Mesothelial cell of epicardium (in vitro differentiated cells): ENCODE measurements at places on chromosomes 4 and X.
A peak's percentile ranks its signal among the peaks of the same experiment; 100 is the strongest.

- H3K4me1 ChIP-seq: no peaks in the 10 kb centered on the region
- H3K4me3 ChIP-seq: no peak overlapping the region
- no peak overlapping the region for H3K27ac ChIP-seq
- peaks cover 82% of the 10 kb centered on the region for H3K36me3 ChIP-seq
- H3K27me3 ChIP-seq: no peaks in the 10 kb centered on the region
Observed at GRCh38 chr4:150268444-150268843, 190.2 kb downstream of the DCLK2 start.

DNA sequence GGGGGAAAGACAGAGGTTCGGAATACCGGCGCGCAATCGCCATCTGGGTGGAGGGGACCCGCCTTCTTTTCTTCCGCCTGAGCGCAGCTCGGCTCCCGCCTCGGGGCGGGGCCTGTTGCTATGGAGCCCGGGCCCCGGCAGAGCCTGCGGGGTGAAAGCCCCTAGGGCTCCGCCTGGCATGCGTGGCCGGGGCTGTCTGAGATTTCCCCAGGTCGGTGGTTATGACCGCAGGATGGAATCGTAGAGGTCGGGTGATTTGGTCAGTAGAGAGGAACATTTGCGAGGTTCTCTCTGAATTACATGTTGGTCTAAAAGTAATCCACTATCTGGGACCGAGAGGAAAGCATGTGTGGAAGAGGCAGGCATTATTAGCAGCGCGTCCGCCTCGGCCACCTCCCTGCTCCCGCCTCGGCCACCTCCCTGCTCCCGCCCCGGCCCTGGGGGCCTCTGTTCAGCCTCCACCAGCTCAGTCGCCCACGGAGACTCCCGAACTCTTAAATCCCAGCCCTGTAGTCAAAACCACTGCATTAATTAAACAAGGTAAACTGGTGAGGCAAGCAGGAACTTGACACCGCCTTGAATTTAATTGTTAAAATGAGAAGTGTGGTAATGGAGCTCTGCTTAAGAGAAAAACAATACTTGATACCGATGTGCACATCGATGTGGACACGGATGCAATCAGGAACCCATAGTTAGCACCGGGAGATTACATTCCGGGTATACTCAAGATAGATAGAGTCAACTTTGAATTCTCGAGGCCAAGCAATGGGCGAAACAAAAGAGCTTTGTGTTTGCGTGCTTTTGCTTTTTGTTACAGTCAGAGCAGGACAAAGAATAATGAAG is 45.2 kb downstream of the TRIM2 start:
- H3K4me3 ChIP-seq: peak overlapping the region; percentile 87
- peak; percentile 88 for DNase-seq
- peaks cover 27% of the 10 kb centered on the region for H3K4me1 ChIP-seq
- peak overlapping the region; percentile 98 for H3K27ac ChIP-seq

- no peaks in the 10 kb centered on the region for H3K27me3 ChIP-seq
- no peak overlapping the region for H3K4me3 ChIP-seq
- no peaks in the 10 kb centered on the region for H3K36me3 ChIP-seq
- no peaks in the 10 kb centered on the region for H3K4me1 ChIP-seq
- no peak for DNase-seq
- H3K27ac ChIP-seq: no peak overlapping the region
Observed at GRCh38 chrX:142503967-142504643, 299.0 kb upstream of the MAGEC2 start.

DNA sequence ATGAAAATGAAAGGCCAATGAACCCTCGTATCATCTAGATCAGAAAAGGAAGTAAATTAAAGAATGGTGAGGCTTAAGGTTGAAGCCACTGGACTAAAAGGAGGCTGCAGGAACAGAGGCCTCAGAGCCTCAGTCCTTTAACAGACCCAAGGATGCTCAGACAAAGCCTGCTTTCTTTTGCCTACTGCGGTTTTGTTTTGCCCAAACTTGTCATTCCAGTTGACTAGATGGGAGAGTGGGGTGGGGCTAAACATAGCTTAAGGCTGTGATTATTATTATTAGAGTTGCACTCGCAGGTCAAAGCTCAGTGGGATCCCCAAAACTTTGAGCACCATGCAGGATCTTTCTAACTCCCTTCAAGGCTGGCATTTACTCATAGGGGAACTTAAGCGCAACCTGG is 163.9 kb downstream of the RBM46 start:
- no peaks in the 10 kb centered on the region for H3K4me1 ChIP-seq
- no peak overlapping the region for H3K4me3 ChIP-seq
- no peak for DNase-seq
- H3K36me3 ChIP-seq: no peaks in the 10 kb centered on the region
- no peaks in the 10 kb centered on the region for H3K27me3 ChIP-seq

DNA sequence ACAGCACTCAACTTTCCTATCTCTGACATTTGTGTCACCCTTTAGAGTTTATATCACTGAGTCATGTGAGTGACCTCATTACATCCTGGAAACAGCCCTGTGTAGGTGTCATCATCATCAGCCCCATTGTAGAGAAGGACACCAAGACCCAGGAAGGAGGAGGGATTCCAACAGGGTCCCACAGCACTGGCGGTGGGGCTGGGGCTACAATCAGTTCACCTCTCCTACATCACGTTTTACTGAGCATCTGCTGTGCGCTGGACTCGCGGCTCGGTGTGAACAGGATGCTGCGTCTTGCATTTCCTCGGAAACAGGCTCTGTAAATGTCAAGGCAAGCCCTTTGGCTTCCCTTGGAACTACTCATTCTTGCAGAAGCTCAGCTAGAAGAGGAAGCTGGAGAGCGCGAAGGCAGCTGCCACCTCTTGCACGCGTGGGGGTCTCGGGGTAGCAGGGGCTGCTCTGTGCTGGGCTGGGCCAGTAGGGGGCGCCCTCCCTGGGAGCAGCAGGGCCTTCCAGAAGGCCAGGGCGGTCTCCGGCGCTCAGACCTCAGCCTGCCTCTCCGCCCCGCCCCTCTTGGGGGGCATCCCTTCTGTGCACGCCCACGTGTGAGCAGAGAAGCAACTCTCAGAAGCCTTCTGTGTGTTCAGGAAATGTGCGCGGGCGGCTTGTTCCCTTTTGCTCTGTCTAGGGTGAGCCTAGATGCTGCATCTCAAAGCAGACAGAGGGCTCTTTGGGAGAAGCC is 29.0 kb downstream of the REELD1 start:
- no peak for DNase-seq
- peaks cover 14% of the 10 kb centered on the region for H3K27me3 ChIP-seq
- H3K4me1 ChIP-seq: peaks cover 9% of the 10 kb centered on the region
- no peak overlapping the region for H3K4me3 ChIP-seq
- H3K36me3 ChIP-seq: no peaks in the 10 kb centered on the region
- H3K27ac ChIP-seq: no peak overlapping the region

GRCh38 chrX:138986866-138987265 is 275.3 kb upstream of the FGF13 start:
- H3K27me3 ChIP-seq: no peaks in the 10 kb centered on the region
- no peaks in the 10 kb centered on the region for H3K4me1 ChIP-seq
- no peak overlapping the region for H3K27ac ChIP-seq
- no peak for DNase-seq
- no peaks in the 10 kb centered on the region for H3K36me3 ChIP-seq

GRCh38 chr4:174520660-174521059 is 1.6 kb downstream of the HPGD start:
- peaks cover 27% of the 10 kb centered on the region for H3K27me3 ChIP-seq
- peaks cover 32% of the 10 kb centered on the region for H3K4me1 ChIP-seq
- no peak overlapping the region for H3K27ac ChIP-seq
- peaks cover 5% of the 10 kb centered on the region for H3K36me3 ChIP-seq
- DNase-seq: no peak

DNA sequence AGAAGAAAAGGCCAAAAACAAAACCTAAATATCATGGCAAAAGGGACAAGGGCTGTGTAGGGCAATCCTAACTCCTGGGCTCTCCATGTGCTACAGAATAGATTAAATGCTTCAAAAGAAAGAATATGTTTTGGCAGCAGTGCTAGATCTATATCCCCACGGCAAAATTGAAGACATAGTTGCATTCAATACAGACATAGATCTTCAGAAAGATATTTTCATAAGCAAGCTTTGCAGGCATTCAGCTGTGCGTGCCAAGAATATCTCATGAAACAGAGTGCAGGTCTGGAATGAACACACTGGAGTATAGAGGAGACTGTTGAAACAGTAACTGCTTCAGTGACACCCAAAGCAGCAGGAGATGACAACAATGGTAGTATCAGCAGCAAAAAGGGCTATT is 1476.9 kb downstream of the ARAP2 start:
- no peak overlapping the region for H3K4me3 ChIP-seq
- no peaks in the 10 kb centered on the region for H3K36me3 ChIP-seq

DNA sequence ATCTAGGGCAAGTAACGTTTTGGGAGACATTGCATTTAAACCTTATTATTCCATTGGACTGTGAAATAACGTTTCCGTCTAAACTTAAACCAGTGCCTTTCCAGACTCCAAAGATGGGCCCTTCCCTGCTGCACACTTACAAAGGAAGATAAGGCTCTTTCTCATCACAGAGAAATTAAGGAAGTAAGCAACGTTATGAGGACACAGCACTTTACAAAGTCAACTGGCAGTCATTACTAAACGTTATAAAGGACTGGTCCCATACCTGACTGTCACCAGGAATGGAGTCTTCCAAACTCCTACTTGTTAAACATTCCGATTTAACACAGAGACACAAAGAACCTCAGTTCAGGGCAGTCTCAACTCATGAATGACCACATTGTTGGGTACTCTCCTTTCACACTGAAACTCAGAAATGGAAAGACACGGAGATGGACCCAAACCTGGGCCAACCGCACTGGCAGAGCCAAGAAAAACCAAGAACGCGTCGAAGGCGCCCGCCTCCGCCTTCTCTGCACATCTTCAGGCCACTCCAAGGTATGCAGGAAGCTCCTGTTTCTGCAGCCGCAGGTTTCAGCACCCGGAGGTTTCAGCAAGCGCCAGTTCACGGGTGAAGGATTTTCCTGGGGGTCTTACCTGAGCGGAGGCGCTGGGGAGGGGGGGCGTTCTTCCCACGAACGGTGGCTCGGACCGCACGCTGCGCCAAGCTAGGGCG is 670 bp downstream of the PAPSS1 start:
- peaks cover 36% of the 10 kb centered on the region for H3K4me1 ChIP-seq
- no peaks in the 10 kb centered on the region for H3K36me3 ChIP-seq
- H3K27me3 ChIP-seq: no peaks in the 10 kb centered on the region
- peak overlapping the region; percentile 97 for H3K4me3 ChIP-seq

GRCh38 chr4:17066236-17066635 is 167.8 kb upstream of the LDB2 start:
- H3K27ac ChIP-seq: no peak overlapping the region
- H3K4me1 ChIP-seq: peaks cover 7% of the 10 kb centered on the region
- DNase-seq: no peak
- no peaks in the 10 kb centered on the region for H3K36me3 ChIP-seq

- no peaks in the 10 kb centered on the region for H3K36me3 ChIP-seq
- peaks cover 9% of the 10 kb centered on the region for H3K4me1 ChIP-seq
- no peak overlapping the region for H3K4me3 ChIP-seq
- DNase-seq: no peak
- H3K27me3 ChIP-seq: no peaks in the 10 kb centered on the region
Observed at GRCh38 chr4:38529189-38530115, 134.5 kb upstream of the KLF3 start.

- H3K27ac ChIP-seq: no peak overlapping the region
- no peak overlapping the region for H3K4me3 ChIP-seq
- no peaks in the 10 kb centered on the region for H3K27me3 ChIP-seq
- no peak for DNase-seq
- H3K36me3 ChIP-seq: peaks cover 9% of the 10 kb centered on the region
- no peaks in the 10 kb centered on the region for H3K4me1 ChIP-seq
Observed at GRCh38 chr4:122898370-122899150, 23.8 kb downstream of the NUDT6 start.

- no peak overlapping the region for H3K4me3 ChIP-seq
- H3K4me1 ChIP-seq: peaks cover 50% of the 10 kb centered on the region
- no peaks in the 10 kb centered on the region for H3K36me3 ChIP-seq
- DNase-seq: no peak
- peak overlapping the region; percentile 76 for H3K27ac ChIP-seq
Observed at GRCh38 chr4:61277785-61278760, 77.9 kb downstream of the ADGRL3 start.

GRCh38 chr4:185904381-185904780 is 92.4 kb upstream of the SORBS2 start:
- H3K27ac ChIP-seq: no peak overlapping the region
- no peak overlapping the region for H3K4me3 ChIP-seq
- no peak for DNase-seq
- peaks cover 8% of the 10 kb centered on the region for H3K27me3 ChIP-seq

GRCh38 chrX:86805241-86805640 is 657.0 kb downstream of the DACH2 start:
- peaks cover 13% of the 10 kb centered on the region for H3K36me3 ChIP-seq
- H3K27ac ChIP-seq: no peak overlapping the region
- H3K4me1 ChIP-seq: peaks cover 6% of the 10 kb centered on the region
- no peaks in the 10 kb centered on the region for H3K27me3 ChIP-seq
- no peak for DNase-seq
- H3K4me3 ChIP-seq: no peak overlapping the region

- no peaks in the 10 kb centered on the region for H3K4me1 ChIP-seq
- H3K4me3 ChIP-seq: no peak overlapping the region
- H3K27me3 ChIP-seq: no peaks in the 10 kb centered on the region
- peaks cover 5% of the 10 kb centered on the region for H3K36me3 ChIP-seq
- DNase-seq: no peak
- H3K27ac ChIP-seq: no peak overlapping the region
Observed at GRCh38 chr4:71334465-71334882, 4.3 kb upstream of the SLC4A4 start.

GRCh38 chrX:13087322-13088155 is 43.1 kb upstream of the FAM9C start:
- no peak overlapping the region for H3K4me3 ChIP-seq
- no peaks in the 10 kb centered on the region for H3K36me3 ChIP-seq
- no peaks in the 10 kb centered on the region for H3K27me3 ChIP-seq
- no peak overlapping the region for H3K27ac ChIP-seq
- DNase-seq: no peak

DNA sequence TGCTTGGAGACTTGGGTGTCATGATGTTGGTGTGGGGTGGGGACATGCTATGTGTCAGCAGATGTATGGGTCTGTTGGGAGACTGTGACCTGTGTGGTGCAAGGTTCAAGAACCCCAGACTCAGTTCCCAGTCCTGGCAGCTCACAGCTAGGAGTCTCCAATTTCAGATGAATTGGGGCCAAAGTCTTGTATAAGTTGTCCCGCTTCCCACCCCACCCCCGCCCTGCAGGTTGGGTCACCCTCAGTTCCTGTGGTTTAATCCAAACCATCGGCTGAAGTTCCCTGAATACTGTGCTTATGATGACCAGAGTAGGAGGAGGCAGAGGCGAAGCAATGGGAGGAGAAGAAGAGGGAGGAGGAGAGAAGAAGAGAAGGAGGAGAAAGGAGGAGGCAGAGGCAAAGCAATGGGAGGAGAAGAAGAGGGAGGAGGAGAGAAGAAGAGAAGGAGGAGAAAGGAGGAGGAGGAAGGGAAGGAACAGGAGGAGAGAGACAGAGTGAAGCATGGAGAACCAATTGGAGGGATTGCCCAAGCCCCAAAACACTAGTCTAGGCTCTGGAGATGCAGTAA is 112.6 kb downstream of the EFNB1 start:
- DNase-seq: no peak
- no peak overlapping the region for H3K4me3 ChIP-seq
- H3K27ac ChIP-seq: no peak overlapping the region
- H3K4me1 ChIP-seq: peaks cover 22% of the 10 kb centered on the region

- H3K27ac ChIP-seq: no peak overlapping the region
- H3K27me3 ChIP-seq: peaks cover 67% of the 10 kb centered on the region
- no peak for DNase-seq
- H3K4me3 ChIP-seq: no peak overlapping the region
- H3K36me3 ChIP-seq: no peaks in the 10 kb centered on the region
- no peaks in the 10 kb centered on the region for H3K4me1 ChIP-seq
Observed at GRCh38 chr4:8662776-8663175, 70.2 kb downstream of the CPZ start.
